ENCODE measurements at places on chromosomes 7 and 10.
A peak's percentile ranks its signal among the peaks of the same experiment; 100 is the strongest.

DNA sequence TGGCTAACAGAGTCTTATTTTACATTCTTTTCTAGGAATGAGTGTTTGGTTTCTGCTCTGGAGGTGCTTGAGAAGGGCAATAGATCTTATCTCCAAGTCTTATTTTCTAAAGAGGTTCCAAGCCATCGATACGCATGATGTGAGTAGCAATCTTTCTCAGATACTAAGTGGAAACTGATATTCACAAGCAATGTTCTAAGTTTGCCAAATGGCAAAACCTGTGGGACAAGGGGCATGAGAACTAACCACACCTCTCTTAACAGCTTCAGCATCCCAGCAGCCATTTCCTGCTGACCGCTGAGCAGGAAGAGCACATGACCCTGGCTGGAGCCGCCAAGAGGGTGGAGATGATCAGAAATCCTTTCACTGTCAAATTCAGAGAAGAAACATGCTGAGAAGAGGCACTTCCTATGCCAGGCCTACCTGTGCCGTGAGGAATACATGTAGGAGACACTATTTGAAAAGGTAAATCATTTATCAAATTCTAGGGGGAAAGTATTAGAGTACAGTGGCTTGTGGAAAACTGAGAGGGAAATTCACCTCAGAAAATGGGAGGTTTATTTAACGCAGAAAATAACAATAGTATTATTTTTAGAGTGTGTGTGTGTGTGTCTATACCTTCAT, 35.2 kb downstream of the CCDC71L start:
- no peak for DNase-seq

GRCh38 chr10:125097409-125098070, 62.8 kb downstream of the CTBP2 start:
- DNase-seq = no peak

DNA sequence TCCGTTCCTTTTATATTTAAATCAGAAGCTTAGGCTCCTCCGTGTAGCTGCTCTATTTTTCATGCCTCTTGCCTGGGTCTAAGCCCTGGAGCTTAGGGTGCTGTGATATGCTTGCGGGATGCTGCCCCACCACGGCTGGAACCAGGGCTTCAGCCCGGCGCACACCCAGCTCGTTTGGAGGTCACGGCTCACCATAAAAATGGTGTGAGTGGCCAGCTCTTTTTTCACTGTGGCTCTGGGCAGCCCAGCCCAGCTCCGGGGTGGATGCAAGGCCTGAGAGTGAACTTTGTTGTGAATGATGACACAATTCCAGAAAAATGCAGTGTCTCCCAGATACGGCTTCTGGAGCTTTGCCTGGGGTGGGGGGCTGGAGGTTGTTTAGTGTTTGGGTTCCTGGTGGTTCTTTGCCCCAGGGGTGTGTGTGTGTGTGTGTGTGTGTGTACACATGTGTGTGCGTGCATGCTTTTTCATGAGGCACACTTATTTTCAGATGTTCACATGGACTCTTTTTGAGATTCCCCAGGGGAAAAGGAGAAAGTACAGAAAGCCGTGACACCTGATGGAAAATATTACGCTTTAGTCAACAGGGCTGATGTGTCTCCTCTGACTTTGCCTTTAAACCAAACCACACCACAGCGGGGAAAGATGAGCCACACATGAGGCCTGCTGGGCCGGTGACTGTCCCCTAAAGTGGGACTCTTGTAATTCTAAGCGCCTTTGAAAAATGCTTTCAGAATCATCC, 46.2 kb downstream of the GRK5 start:
- DNase-seq = peak; percentile 34

DNA sequence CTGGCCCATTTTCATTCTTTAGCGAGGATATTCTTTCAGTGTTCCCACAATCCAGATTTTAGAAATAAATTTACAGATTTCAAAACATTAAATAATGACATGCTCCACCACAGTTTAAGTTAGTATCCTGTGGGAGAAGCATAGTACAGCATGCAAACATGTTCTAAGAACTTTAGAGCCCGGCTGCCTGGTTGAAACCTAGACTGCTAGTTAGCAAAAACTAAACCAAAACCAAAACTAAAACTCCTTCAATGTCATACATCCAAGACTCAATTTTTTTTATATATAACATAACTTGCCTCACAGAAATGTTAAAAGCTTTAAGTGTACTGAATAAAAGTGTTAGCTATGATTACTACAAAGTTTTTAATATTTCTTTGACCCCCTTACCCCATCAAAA, 17.0 kb downstream of the TRA2A start:
- no peak for DNase-seq

DNA sequence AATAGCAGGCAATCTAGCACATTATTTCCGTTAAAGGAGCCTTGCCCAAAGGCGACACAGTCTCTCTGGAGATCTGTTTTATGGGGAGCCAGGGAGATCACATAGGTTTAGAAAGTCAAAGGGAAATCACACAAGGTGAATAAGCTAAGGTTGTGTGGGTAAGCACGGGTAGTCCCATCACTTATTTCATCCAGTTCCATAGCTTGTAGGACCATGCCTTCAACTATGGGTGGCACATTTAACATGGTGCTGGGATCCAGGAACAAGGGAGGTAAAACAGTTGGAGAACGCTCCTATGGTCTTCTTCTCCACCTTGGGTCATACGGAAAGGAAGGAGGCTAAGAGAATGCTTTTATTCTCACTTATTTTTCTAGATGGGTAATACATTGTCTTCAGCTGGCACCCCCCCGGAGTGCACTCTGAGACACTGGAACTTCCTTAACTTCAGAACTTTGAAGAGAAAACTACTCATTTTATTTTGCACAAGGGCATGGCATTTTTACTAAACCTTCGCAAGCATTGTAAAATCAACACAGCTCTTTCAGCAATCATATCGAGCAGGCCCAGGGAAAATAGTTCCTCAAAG, 435.4 kb downstream of the KIF20B start:
- no peak for DNase-seq

- DNase-seq = peak; percentile 41
These were observed at the start of gene SPOCK2 for GRCh38 chr10:72087969-72088888. Gene SPOCK2 (minus strand): TSS chr10:72088551. CDS start chr10:72088328, 223 bp downstream.

- no peak for DNase-seq
These were observed 54.9 kb upstream of the NAMPT start for GRCh38 chr7:106339513-106340246.

GRCh38 chr10:112716924-112717413, 233.1 kb upstream of the TCF7L2 start:
- DNase-seq = no peak

DNA sequence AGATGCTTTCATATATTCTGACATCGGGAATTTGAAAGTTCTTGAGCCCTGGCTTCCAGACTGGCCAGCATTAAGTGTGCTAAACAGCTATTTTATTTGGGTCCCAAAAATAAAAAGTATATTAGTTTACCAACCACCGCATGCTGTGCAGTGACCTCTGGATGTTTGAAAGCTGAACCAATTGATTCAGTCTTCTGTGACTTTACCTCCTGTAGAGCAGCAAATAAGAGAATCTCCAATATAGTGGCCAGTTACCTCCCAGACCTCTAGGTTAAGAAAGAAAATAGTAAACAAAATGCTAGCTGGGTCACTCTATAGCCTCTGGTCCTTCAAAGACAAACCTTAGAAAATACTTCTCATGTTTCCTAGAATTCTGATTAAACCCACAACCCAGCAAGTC, 424.6 kb upstream of the NFE2L3 start:
- no peak for DNase-seq
